ENCODE measurements at places on chromosomes 6 and 20. TPM values are rescaled to one million over a fixed set of nuclear protein-coding genes. Genes with fewer than 3 reads are reported as not detected.

SALL4 gene
- 2.3 TPM for total RNA-seq

EPPIN gene
- not detected for total RNA-seq

ENPP3 gene
- 0.64 TPM for total RNA-seq

DLL1 gene
- total RNA-seq, result 10.6 TPM

DNA sequence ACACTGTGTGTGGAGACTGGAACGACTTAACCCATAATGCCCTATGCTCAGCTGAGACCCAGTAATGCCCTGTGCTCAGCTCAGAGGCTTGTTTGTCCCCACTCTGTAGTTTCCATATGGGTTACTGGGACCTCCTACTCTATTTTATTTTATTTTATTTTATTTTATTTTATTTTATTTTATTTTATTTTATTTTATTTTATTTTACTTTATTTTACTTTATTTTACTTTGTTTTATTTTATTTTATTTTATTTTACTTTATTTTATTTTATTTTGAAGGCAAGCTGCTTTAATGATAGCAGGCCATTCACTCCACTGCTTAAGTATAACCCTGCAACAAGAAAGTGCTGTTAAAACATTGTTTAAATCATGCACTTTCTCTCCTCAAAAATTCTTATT, 603.4 kb upstream of the JAG1 start:
- DNase-seq, result no peak

GRCh38 chr6:24080711-24081110, 45.3 kb upstream of the NRSN1 start:
- DNase-seq, result no peak

DNA sequence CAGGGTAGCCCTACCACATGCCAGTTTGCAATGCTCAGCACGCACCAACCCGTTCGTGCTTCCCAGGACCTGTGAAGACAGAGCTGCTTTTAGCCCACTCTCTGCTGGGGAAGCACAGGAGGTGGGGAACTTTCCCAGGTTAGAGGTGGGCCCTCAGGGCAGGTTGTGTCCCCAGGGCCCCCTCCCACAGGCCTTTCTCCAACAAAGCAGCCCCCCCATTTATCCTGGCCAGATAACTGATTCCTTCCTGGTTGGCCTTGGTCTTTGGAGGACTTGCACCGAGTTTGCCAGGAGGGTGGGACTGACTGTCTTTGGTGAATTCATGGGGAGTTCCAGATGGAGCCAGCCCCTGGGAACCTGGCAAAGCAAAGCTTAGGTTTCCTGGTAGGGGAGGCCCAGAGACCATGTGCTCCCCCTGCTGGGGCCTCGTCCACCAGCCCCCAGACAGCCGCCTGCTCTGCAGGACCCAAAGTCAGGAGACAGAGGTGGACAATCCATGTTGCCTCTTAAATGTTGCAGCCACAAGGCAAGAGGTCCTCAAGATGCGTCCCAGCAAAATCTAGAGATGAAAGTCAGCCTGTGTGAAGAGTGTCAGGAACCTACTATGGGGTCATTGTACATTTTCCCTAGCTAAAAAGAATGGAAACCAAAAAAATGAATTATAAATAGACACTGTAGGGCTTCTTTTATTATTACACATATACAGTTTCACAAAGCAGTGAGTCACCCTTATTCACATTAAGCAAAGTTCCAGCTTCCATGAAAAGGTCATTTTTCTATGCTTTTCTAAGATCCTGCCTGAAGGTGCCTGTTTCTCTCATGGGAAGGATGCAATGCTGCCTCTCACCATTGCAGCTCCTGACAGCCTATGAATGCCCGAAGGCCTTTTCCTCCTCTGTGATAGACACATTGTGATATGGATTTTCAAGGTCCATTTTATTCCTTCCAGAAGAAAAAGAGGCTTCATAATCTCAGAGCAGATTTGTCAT, 497.8 kb downstream of the PREX1 start:
- no peak for DNase-seq

Data from cerebellum (tissue), 4 donors.